Stimulated activated effector memory CD8-positive, alpha-beta T cell treated with anti-CD3 and anti-CD28 coated beads, Interleukin-12 subunit alpha, Interleukin-12 subunit beta, amount 100 ng/mL, for 72 hours (primary cell): ENCODE measurements at places on chromosomes 3 and 15.

GRCh38 chr3:33403756-33404155 is 36.4 kb downstream of the UBP1 start:
- DNase-seq = no peak

DNA sequence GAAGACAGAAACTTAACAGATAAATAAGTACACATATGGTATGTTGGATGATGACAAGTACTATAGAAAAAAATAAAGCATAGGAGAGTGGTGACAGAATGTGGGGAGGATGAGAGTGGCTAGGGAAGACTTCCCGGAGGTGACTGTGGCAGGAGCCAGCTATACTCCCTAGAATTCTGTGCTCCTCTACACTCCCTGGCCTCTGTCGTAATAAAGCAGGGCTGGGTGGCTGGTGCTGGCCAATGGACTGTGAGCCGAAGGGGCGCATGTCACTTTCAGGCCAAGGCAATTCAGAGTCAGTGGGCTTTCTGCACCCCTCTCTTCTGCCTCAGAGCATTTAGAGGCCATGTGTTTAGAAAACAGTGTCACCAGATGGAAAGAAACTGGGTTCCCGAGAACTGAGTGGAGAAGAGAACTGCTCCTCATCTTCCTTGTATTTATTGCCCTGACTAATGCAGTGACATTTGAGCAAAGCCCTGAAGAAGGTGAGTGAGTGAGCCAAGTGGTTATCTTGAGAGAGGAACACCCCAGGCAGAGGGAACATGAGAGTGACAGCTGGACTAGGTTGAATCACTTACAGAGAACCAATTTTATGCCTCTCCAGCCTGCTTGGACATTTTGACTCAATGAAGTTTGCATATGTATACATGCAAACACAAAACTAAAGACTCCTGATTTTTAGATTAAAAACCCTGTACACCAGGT is 5.2 kb upstream of the VPS8 start:
- no peak for DNase-seq

- no peak for DNase-seq
Measured at GRCh38 chr3:3260870-3261269, 81.4 kb upstream of the CRBN start.

- no peak for DNase-seq
Measured at GRCh38 chr15:80831192-80831591, 52.0 kb downstream of the CEMIP start.

- DNase-seq = no peak
Measured at GRCh38 chr3:102255736-102256135, 179.1 kb upstream of the ZPLD1 start.
